ENCODE measurements at places on chromosomes 6 and 20.
A peak's percentile ranks its signal among the peaks of the same experiment; 100 is the strongest.

GRCh38 chr6:82227770-82228169 lies 19.8 kb downstream of the IBTK start:
- no peak for DNase-seq

GRCh38 chr20:42656130-42656529 lies 533.6 kb downstream of the PTPRT start:
- DNase-seq, result no peak

DNA sequence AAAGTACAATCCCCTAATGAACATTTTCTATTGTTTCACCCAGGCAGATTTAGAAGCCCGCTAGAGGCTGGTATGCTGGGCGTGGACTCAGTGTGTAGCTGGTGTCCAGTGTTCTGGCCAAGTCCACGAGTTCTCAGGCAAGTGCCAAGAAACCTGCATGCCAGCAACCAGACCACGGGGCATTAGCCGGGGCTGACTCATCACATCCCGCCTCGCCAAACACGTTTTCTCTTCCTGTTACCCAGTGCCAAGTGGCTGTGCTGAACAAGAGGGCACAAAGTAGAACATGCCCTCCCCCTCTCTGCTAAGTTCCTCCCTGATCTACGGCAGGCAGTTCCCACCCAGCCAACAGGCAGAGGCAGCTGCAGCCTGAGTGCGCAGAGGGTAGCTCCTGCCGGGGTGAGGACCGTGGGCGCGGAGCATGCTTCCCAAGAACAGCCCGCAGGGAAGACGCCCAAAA lies 29.6 kb downstream of the RAMACL start:
- no peak for DNase-seq

DNA sequence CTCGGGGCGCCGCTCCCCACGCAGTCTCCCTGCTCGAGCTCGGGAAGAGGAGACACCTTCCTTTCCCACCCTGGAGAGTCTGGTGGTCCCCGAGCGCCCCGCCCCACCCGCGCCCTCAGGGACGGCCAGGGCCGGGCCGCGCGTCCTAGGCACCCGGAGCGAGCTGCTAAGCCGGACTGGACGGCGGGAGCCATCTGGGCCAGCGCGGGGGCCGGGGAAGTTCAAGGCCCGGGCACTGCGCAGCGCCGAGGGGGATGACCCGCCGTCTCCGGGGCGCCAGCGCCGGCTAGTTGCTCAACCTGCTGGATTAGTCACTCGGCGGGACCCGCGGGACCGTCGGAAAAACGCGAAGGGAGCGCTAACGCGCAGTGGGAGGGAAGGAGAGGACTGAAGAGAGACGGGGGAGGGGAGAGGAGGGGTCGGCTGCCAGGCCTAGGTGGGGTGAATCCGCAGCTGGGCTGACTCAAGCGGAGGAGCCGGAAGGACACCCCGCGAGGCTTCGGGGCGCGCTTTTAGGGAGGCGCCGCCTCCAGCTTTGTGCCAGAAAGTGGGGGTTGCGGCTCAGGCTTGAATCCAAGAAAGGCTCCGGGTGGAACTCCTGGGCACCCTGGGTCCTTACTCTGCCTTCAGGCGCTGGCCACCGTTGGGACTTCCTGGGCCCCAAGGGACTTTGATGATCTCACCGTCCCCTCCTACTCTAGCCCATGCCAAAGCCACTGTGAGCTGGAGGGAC lies 75.7 kb upstream of the FOXP4 start:
- no peak for DNase-seq

DNA sequence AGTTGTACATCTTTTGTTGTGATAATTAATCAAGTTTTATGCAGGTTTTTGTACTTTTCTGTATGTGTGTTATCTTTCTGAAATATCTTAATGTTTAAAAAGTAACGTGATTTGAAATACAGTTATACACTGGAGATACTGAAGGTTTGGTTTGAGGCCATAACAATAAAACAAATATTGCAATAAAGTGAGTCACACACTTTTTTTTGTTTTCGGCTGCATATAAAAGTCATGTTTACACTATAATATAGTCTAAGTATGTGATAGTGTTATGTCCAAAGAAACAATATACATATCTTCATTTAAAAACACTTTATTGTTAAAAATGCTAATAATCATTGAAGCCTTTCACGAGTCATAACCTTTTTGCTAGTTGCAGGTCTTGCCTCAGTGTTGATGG lies 473.1 kb upstream of the GJE1 start:
- no peak for DNase-seq

- DNase-seq, result no peak
Measured at GRCh38 chr20:44544263-44544662, 22.4 kb upstream of the SERINC3 start.

DNA sequence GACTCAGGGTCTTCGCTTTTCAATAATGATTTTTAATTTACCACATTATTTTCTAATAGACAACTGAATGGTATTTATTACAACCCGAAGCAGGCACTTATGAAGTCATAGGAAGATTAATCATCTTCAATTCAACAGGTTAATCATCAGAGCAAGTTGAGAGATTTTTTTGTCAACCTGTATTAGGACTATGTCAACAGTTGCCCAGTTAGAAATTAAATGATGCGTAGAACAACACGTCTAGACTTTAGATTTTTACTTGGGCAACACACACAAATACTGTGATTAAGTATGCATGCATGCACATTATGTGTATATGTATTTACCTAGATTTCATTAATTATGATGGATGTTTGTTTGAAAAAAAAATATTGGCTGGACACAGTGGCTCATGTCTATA lies 4.3 kb downstream of the ILRUN start:
- no peak for DNase-seq

DNA sequence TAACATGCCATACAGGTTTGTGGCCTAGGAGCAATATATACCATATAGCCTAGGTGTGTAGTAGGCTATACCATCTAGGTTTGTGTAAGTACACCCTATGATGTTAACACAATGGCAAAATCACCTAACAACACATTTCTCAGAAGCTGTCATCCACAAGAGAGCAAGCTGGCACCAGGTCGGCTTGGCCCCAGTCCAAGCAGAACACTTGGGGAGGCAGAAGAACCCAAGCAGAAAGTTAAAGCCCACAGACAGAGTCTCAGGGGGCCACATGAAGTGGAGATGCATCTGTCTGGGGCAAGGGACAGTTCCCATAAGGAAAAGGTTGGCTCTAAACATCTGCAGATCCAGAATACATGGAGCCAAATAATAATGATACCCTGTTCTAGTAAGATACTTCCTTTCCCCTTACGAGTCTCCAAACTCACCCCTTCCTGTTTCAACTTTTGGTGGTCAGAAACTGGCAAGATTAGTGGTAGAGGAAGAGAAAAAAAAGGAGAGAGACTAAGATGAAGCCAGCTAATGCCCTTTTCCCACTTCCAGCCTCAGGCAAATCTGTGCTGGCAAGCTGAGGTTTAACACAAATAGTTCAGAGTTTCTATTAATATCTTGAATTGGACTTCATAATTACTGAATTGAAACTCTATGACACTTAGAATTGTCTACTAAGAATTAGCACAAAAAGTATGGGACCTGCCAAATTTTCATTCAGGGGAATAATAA lies 29.5 kb downstream of the TCF21 start:
- DNase-seq, result no peak

- DNase-seq, result no peak
Measured at GRCh38 chr20:17675519-17676377, 6.3 kb downstream of the RRBP1 start.

- no peak for DNase-seq
Measured at GRCh38 chr20:57672164-57672563, 37.7 kb downstream of the PMEPA1 start.

DNA sequence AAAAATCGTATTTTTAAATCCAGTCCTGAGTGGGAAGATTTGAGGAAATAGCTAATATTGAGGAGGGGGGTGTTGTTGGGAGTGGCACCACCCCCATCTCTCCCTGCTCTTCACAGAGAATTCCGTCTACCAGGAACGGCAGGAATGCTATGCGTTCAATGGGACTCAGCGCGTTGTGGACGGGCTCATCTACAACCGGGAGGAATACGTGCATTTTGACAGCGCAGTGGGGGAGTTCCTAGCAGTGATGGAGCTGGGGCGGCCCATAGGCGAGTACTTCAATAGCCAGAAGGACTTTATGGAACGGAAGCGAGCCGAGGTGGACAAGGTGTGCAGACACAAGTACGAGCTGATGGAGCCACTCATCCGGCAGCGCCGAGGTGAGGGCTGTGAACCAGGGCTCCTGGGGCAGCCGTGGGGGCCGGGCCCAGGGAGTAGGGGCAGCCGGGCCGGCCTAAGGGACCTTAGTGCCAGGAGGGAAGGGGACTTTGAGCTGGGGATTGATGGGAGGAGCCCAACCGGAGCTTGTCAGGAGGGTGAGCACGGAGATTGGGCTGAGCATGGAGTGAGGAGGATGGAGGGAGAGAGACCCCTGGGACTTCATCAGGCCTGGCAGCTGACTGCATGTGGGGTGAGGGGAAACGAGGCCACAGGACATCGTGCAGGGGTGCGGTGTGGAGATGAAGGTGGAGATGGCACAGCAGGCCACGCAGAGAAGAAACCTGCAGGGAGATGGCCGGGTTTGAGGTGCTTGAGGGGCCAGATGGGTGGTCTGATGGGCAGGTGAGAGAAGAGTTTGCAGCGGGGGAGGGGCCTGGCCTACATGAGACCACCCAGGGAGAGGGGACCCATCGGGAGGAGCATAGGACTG lies 41.3 kb downstream of the HLA-DPB1 start:
- DNase-seq, result no peak

- no peak for DNase-seq
Measured at GRCh38 chr6:99467509-99468106, 42.5 kb upstream of the PNISR start.

DNA sequence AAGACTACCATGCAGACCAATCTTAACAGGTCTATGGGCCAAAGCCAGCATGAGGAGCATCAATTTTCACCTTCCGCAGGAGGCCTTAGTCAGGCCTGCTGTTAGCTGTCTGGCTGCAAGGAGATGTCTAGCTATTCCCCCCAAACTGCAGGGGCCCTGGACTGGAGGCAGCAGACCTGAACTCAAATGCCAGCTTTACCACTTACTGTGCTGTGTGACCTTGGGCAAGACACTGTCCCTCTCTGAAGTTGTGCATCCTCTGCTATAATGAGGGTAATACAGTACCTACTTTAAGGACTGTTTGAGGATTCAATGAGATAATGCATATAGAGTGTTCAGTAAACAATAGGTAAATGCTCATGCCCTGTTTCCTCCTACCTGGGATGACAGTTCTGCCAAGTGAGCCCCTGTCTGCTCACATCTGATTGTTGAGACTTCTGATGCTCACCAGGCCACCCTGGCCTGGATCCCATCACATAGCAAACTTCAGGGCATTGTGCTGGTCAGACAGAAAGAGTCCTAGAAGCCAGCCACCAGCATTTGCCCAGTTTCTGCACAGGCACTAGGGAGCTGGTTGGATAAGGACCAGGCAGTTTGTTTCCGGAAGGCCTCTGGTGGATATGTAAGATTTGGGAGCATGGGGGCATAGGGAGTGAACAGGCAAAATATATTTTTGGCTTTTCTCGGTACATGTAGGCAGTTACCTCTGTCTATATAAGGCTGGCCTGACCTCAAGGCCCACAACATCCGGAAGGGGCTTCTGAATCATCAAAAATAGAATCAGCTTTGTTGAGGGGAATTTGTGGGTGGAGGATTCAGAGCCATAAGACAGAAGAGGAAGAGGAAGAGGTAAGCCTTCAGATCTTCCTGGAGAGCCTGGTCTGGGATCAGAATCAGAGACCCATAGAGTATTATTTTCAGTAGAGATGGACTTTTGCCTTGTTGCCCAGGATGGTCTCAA lies 2.3 kb upstream of the OCSTAMP start:
- no peak for DNase-seq

- no peak for DNase-seq
Measured at GRCh38 chr6:50824552-50824951, 5.9 kb downstream of the TFAP2B start.

DNA sequence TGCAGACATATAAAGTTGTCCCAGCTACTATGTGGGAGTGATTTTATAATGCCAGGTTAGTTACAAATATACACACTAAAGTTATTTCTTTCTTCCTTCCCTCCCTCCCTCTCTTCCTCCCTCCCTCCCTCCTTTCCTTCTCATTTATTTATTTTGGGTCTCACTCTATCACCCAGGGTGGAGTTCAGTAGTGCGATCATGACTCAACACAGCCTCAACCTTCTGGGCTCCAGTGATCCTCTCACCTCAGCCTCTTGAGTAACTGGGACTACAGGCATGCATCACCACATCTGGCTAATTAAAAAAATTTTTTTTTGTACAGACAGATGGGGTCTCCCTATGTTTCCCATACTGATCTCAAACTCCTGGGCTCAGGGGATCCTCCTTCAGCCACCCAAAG lies 59.2 kb downstream of the PHF20 start:
- DNase-seq, result no peak

DNA sequence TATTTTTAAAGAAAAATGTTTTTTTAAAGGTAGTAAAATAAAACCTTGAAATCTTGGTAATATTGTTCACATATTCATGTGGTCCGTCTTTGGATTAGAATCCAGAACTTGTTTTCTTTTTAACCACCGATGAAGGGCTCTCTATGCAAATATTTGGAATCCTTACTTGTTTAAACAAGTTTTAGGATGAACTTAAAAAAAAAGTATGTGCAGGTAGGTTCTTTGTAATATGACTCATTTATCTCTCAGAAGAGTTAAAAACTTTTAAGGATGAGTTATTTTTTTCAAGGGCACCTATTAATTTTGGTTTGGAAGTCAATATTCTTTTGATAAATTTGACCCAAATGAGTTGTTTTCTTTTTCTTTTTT lies 8.9 kb downstream of the DSP start:
- DNase-seq, result no peak

GRCh38 chr20:1894951-1895673 lies at the start of gene SIRPA:
SIRPA (plus strand) TSS chr20:1895407; CDS start chr20:1895448, 41 bp downstream.
- no peak for DNase-seq

- DNase-seq, result peak; percentile 8
Measured at GRCh38 chr6:106339334-106340029, 13.9 kb upstream of the ATG5 start.

DNA sequence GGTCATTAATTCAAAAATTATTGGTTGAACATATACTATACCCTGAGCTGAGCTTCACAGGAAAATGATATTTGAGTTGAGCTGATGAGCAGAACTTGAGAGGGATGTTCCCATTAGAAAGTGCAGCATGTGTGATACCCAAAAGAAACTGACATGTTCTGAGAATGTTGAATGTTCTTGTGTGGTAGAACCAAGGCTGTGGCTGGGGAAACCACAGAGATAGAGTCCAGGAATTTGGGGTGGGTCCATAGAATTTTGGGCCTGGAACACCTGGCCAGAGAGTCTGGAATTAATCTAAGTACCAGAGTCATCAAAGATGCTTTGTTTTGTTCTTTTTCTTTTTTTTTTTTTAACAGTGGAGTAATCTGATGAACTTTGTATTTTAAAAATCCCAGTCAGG lies 88.7 kb downstream of the TBX18 start:
- no peak for DNase-seq

- no peak for DNase-seq
Measured at GRCh38 chr6:3328796-3329195, 70.0 kb downstream of the PSMG4 start.

- no peak for DNase-seq
Measured at GRCh38 chr6:12543953-12544352, 172.6 kb upstream of the PHACTR1 start.

GRCh38 chr6:8238773-8239683 lies 136.7 kb upstream of the EEF1E1 start:
- no peak for DNase-seq

- DNase-seq, result no peak
Measured at GRCh38 chr20:16317445-16318362, 255.5 kb downstream of the KIF16B start.

Data from BJ (cell line).